ENCODE measurements at places on chromosomes 7 and 10. TPM values are rescaled to one million over a fixed set of nuclear protein-coding genes. Genes with fewer than 3 reads are reported as not detected.
A peak's percentile ranks its signal among the peaks of the same experiment; 100 is the strongest.

The AKR1C3 gene
- total RNA-seq, result 191 TPM

The CREB5 gene
- 0.89 TPM for total RNA-seq

The CPA2 gene
- 4.1 TPM for total RNA-seq

The HMX2 gene
- not detected for total RNA-seq

The VWC2 gene
- total RNA-seq, result not detected

The NPY gene
- not detected for total RNA-seq

The ATG9B gene
- not detected for total RNA-seq

The C10orf95 gene
- total RNA-seq, result not detected

The COL17A1 gene
- total RNA-seq, result 16.3 TPM

The CYP3A7 gene
- total RNA-seq, result not detected

The SLC26A5 gene
- not detected for total RNA-seq

GRCh38 chr10:13949844-13950542 lies 363.2 kb downstream of the PRPF18 start:
- DNase-seq, result no peak

DNA sequence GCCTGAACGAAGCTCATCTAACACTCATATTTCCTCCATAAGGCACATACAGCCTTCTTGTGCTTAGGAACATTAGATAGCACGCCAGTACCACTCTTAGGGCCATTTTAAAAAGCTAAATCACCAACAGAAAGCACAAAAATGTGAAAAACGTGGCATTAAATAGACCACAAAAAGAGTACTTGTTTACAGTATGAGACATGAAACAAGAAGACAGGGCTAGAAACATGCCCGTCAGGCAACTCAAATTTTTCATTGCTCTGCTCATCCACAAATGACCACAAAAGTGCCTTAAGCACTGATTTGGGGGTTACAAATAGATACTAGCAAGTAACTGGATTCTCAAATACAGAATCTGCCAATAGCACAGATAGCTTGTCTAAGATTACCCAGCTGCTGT lies 67.8 kb downstream of the ELMO1 start:
- no peak for DNase-seq

- DNase-seq, result peak; percentile 80
Measured at GRCh38 chr10:123154711-123155505, 706 bp downstream of the BUB3 start.

DNA sequence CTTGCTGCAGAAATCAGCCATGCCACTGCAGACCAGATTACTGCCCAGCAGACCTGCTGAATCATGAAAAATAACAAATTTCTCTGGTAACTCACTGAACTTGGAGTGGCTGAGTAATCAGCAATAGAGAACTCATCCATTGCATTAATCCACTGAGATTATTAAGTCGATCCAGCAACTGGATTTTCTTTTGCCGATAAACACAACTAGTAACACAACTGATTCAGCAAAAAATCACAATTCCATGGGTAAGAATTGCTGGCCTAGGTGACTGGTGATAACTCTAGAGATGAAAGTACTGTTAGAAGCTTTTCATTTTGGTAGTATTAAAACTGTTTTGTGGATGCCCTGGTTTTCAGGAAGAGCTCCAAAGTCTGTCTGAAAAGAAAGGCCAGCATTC lies 214.5 kb downstream of the ETV1 start:
- no peak for DNase-seq

- no peak for DNase-seq
Measured at GRCh38 chr7:6284055-6284400, 11.6 kb upstream of the CYTH3 start.

DNA sequence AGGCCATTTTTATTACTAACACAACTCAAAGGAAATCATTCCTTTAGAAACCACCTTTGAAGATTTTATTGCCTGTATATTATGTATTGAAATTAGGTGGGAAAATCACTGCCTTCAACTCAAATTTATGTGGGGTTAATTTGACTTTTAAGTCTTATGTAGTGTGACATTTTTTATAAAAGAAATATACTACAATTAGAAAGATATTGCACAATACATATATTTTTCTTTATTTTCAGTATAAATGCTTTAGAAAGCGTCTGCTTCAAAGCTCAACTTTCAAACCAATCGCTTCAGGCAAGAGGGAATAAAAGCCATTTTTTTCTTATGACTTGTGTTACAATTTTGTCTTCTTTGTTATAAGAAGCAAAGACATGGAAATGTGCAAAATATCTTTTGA lies 337.4 kb upstream of the ZWINT start:
- no peak for DNase-seq

GRCh38 chr10:114289096-114289436 lies 50.0 kb downstream of the VWA2 start:
- no peak for DNase-seq

DNA sequence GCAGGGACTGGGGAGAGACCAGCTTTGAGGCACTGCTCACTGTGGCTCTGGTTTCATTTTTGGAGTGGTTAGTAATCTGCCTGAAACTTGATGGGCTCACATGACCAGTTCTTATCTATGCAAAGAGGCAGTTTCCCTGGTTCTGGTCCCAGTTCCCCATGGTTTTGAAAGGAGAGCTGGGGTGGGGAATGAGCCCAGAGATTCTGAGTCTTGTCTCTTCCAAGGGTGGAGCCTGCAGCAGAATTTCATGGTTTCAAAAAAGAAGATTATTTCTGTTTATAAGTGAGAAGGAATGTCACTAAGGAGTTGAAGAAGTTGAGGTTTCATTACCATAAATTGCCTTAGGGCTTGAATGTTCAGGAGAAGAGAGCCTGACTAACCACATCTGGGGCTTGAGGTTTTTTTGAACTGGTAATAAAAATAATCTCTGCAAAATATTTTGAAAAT lies 190.2 kb upstream of the HABP2 start:
- no peak for DNase-seq

DNA sequence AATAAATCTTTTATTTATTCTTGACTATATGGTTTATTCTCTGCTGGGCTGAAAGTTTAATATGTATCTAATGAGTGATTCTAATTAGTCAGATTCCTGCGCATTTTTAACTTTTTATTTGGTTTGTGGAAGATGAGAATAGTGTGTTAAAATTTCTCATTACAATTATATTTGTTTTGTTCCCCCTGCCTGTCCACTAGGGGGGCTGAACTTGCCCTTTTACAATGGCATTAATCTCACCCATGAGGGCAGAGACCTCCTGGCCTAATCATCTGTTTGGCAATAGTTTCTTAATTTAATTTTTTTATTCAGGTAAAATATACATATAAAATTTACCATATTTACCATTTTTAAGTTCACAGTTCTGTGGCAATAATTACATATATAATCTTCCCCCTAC lies 278.5 kb upstream of the NPY start:
- DNase-seq, result no peak

- DNase-seq, result no peak
Measured at GRCh38 chr7:81949306-81949705, 179.5 kb upstream of the HGF start.

GRCh38 chr10:29412485-29412884 lies 123.6 kb downstream of the LYZL1 start:
- DNase-seq, result no peak

GRCh38 chr7:1643270-1644092 lies 26.6 kb upstream of the ELFN1 start:
- no peak for DNase-seq

GRCh38 chr7:10793995-10794775 lies 179.5 kb upstream of the PHF14 start:
- no peak for DNase-seq

- no peak for DNase-seq
Measured at GRCh38 chr7:4734587-4735345, 40.7 kb upstream of the AP5Z1 start.

DNA sequence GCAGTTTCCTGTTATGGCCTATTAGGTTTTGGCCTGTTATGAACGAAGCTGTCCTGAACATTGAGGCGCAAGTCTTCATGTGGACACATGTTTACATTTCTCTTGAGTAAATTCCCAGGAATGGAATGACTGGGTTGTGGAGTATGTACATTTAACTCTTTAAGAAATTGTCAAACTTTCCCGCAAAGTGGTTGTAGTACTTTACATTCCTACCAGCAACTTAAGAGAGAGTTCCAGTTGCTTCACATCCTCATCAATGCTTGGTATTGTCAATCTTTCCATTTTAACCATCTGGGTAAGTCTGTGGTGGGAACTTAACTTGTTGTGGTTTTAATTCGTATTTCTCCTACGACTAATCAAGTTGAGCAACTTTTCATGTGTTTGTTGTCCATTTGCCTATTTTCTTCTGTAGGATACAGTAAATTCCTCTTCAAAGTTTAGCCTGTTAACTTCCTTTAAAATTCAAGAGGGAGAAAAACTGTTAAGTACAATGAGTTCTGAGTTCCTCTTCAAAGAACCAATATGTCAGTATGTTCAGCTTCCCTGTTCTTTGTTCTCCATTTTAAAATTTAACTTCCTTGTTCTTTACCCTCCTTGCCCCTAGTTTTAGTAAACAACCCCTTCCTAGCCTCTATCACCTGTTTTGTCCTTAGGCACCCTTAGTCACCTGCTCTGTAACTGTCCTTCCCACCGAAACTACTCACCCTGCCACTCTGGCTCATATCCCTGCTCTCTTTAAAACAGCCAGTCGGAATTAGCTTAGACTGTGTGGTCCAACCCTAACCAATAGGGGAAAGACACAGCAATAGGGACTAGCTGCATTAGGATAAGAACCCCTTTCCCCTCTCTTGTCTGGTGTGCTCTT lies 74.0 kb downstream of the FAM241B start:
- DNase-seq, result no peak

DNA sequence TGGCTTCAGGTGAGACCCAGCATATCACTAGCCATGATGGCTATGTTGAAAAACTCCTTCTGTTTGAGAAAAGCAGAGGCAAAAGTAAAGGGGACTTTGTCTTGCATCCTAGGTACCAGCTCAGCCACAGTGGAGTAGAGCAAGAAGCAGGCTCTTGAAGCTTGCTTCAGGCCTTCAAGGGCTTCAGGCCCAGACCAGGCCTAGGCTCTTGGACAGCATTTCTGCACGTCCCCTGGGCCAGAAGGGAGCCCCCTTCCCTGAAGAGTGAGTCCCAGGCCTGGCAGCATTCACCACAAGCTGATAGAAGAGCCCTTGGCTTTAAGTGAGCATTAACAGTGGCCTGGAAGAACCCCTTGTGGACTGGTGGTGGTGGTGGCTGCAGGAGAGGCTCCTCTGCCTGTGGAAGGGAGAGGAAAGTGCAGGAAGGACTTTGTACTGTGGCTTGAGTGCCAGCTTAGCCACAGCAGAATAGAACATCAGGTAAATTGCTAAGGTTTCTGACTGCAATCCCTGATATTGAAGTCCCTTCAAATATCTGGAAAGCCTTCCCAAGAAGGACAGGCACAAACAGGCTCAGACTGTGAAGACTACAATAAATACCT lies 28.1 kb upstream of the FAM171A1 start:
- DNase-seq, result no peak

DNA sequence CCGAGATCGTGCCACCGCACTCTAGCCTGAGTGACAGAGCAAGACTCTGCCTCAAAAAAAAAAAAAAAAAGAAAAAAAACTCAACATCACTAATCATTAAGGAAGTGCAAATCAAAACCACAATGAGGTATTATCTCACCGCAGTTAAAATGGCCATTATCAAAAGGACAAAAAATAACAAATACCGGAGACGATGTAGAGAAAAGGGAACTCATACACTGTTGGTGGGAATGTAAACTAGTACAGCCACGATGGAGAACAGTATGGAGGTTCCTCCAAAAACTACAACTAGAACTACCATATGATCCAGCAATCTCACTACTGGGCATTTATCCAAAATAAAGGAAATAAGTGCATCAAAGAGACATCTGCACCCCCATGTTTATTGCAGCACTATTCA lies 24.3 kb downstream of the GRK5 start:
- DNase-seq, result no peak

GRCh38 chr10:119705434-119705831 lies 20.4 kb upstream of the INPP5F start:
- DNase-seq, result no peak

GRCh38 chr10:76717141-76717540 lies 920.5 kb downstream of the KCNMA1 start:
- DNase-seq, result no peak

DNA sequence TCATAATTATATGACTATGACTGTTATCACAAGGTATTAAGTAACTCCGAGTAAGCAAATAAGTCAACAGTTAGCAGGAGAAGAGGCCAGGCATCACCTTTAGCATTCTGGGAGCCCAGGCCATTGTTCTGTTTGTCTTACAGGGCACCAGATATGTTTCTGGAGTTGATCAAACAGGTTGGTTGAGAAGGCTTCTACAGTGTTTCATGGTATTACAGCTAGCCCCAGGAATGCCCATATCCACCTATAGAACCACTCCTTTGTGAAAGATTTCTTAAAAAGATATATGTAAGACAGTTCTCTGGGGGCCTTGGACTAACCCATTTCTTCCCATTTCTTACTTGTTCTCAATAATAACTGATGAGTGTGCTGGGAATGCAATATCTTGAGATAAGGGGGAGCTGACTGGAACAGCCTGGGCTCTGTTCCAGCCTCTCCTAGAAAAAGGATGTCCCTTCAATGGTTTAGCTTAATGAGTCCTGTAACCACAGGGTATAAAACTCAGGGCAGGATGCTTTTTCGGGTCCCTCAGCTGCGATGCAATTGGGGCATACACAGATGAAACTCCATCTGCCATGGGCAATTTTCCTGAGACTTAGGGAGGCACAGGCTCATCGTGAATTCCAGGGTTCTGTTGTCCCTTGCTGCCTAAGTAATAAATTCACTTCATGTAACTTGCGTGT lies 286.4 kb downstream of the BAMBI start:
- DNase-seq, result no peak

- no peak for DNase-seq
Measured at GRCh38 chr7:51081270-51081890, 235.2 kb downstream of the COBL start.

DNA sequence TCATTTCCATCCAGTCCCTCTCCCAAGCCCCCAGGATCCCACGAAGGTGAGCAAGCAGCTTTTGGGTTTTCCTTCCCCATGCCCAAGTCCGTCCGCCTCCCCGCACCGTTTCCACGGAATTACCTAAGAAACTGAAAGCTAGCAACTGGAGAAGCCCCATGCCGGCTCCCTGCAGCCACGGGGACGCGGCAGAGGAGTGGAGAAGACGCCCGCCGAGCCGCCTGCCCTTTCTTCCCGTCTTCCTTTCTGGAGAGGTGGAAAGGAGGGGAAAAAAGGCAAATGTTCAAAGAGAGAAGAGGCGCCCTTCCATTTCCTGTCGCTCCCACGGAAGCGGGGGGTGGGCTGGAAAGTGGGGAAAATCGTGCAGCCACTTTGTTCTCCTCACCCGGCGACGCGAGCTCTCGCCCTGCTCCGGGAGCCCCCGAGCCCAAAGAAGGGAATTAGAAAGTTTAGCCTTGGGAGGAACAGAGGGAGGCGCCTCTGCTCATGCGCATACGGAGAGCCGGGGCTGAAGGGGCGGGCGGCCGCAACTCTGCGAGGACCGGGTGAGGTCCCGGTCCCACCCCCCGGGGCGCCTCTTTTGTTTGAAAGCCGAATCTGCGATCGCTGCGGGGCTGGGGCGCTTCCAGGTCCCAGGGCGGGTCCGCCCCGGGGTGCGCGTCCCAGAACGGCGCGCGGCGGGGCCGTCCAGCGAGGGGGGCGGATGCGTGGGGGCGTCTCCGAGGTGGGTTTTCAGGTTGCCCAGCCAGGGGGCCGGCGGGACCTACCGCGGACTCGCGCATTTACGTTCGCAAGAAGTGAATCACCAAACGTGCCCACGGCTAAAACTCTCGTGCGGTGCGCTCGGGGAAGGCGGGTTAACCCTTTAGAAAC lies at the start of gene LAMB1:
Gene LAMB1 (minus strand): TSS at position 436 of the 873 bp plus-strand sequence. CDS start 276 bp downstream, at position 160.
- peak; percentile 63 for DNase-seq
